G401 (cell line): ENCODE measurements at places on chromosomes 6 and 20. TPM values are rescaled to one million over a fixed set of nuclear protein-coding genes. Genes with fewer than 3 reads are reported as not detected.

DNA sequence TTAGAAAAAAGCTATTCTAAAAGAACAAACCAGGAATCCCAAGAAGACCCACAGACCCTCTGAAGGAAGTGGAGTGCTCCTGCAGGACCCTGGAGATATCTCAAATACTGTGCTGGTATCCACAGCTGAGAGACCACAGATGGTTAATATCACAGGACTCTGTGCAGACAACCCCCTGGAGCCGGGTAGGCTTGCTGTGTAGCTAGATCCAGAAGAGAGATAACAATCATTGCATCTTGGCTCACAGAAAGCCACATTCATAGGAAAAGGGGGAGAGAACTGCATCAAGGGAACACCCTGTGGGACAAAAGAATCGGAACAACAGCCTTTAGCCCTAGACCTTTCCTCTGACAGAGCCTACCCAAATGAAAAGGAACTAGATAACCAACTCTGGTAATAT lies 689.5 kb downstream of the PHF3 start:
- DNase-seq: no peak

DNA sequence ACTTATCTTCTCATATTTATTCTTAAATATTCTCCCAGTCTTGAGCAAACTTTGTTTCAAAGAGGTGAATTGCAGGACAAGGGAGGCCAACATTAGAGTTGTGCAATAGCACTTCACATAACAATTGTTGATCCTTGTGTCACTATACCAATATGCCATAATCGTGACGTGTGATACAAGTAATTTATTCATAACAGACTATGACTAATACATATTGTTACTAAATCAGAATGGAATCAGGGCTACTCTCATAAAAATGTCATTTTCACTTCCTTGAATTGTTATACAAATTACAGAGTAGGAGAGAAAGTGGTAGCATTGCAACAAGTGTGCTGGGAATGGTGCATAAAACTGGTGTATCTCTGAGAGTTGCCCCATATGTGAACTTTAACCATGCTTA lies 37.2 kb upstream of the PLCB1 start:
- DNase-seq: no peak

DNA sequence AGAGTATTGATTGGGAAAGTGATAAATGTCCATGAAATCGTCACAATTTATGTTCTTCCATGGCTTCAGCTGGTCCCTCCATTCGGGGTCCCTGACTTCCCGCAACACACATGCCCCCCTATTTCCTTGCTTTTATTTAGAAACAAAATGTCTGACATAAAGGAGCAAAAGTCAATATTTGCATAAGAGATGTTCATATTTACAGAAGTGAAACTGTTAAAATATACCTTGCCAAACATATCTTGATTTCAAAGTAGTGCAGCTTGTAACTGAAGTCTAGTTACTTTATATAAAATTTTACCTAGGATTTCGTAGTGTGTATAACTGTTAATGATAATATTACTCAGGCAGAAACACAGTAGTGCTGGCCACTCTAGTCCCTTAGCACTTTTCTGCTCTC lies 548.9 kb upstream of the ADGRB3 start:
- DNase-seq: no peak

DNA sequence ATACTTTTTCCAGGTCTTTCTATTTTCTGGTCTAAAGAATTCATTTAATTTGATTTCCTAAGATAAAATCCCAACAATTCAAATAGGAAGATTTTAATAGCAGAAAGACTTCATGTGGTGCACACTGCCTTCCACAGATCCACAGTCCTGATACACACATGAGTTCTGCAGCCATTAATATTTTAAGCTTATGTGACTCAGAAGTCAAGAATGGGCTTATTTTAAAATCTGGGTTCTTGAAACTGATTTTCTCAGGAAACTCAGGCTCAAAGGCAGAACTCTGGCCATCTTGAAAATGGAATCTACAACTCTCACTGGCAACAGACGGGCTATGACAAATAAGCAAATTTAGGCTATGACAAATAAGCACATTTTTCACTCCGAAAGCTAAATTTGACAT lies 88.2 kb downstream of the COL12A1 start:
- DNase-seq: no peak

GRCh38 chr6:98777762-98778161 lies 56.6 kb upstream of the POU3F2 start:
- DNase-seq: no peak

DNA sequence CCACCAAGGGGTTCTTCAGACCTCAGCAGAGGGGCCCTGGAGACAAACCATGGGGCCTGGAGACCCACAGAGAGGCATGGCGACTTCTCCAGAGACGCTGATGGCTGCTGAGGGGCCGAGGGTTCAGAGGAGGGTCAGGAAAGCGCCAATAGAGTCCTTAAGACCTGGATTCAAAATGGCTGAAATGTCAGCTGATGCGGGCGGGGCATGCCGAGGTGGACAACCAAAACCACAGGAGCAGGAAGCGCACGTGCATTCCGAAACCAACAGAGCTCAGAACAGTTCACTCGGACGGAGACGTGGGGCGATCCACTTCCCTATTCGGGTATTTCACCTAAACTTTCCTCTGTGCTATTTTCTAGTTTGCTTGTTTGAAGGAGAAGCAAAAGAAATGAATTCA lies 99.9 kb upstream of the RIN2 start:
- no peak for DNase-seq

- DNase-seq: no peak
Observed at GRCh38 chr20:36543184-36544133, 2.1 kb downstream of the MYL9 start.

DNA sequence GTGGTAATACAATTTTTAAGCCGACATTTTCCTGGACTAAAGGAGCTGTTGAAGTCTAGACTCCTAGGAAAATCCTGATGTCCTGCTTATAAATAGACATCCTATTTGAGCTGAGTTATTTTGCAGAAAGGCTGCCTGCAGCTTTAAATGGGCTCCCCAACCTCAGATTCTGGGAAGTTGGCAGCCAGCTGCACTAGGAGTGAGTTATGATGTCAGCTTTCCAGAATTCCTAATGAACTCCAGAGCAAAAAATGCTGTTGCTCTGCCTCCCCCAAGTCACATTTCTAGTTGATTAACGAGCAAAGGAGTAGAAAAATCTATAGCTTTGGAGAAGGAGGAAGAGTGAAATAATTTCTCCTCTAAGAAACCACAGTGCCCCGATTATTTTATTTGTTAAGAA lies 346.3 kb upstream of the SULF2 start:
- DNase-seq: no peak

GRCh38 chr6:53203483-53203882 lies 54.8 kb upstream of the GCM1 start:
- no peak for DNase-seq

GRCh38 chr20:54848984-54849538 lies 373.7 kb downstream of the DOK5 start:
- DNase-seq: no peak

GRCh38 chr6:7528565-7528964 lies 12.9 kb upstream of the DSP start:
- DNase-seq: no peak

- DNase-seq: no peak
Observed at GRCh38 chr6:75489025-75489424, 4.6 kb downstream of the FILIP1 start.

GRCh38 chr6:134282816-134283215 lies 35.1 kb downstream of the SGK1 start:
- DNase-seq: no peak

DNA sequence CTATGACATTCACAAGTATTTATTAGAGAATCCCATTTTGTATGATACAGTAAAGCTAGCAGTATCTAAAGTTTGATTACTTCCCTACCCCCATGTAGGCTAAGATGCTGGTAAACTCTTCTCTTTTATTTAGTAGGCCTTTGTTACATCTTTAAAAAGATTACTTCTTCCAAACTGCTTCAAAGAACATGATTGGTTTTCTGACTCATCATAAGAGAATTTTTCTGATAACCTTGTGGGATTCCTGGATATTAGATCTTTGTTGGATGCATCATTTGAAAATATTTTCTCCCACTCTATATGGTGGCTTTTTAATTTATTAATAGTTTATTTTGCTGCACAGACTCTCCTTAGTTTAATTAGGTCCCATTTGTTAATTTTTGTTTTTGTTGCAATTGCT lies 898.3 kb upstream of the ADGRB3 start:
- no peak for DNase-seq

- no peak for DNase-seq
Observed at GRCh38 chr6:159084493-159085091, 39.8 kb upstream of the TAGAP start.

- no peak for DNase-seq
Observed at GRCh38 chr20:37567331-37567665, 39.6 kb upstream of the BLCAP start.

DNA sequence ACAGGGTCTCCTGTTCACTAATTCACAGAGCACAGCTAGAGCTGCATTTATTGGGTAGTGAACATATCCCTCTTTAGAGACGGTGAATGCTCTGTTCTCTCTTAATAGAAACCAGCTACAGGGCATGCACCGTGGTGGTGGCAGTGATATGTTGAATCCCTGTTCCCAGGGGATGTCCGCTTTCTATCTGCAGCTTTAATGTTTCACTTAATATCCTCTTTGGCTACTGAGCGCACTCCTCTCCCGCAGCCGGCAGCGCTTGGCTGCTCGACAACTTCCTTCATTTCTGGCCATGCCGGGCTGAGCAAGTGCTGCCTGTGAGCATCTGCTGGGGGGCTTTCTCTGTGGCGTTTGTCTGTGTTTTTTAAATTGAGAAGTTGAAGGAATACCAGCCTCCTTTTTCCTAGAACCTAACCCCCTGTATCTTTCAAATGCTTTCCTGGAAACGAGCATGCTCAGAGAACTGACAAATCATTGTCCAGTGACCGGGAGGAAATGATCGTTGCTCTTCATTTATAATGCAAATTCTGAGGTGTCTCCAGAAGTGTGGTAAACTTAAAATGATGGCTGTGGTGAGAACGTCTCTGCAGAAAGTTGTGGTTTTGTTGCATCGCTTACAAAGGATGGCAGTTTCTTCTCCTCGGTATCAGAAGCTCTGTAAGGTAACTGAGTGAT lies 297.9 kb downstream of the UTRN start:
- no peak for DNase-seq

DNA sequence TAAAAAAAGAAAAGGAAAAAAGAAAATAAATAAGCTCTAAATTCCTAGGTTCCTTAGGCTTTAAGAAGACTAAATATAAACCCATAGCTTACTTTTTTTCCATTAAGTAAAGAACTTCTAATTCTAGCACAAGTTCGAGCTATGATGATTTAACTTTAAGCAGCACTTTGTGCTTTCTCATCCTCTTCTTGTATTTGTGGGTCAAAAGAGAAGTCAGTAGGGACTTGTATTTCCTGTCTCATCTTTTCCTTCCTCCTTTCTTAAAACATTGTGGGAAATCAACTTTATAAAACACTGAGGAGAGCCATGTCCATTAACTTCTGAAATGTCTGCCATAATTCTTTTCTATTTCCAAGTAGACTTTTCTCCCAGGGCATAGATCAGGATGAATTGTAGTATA lies 637.7 kb upstream of the CITED2 start:
- DNase-seq: no peak

DNA sequence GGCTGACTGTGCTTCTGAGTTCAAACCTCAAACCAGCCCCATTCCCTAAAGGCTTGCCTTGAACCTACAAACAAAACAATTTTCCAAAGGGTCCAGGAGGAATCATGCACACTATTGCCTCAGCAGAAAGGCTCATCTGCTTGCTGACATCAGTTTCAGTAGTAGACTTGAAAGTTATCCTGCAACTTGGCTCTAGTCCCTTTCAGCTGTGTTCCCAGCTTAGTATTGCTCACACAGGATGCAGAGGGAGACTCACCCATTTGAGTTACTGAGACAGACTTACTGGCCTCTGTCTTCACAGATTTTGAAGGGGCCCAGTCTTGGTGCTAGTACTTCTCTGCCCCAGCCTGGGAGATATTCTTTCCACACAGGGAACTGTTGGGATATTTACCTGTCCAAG lies 38.5 kb upstream of the TFB1M start:
- no peak for DNase-seq

GRCh38 chr6:139758209-139758611 lies 383.8 kb upstream of the CITED2 start:
- no peak for DNase-seq

- no peak for DNase-seq
Observed at GRCh38 chr6:128118401-128118800, 217.5 kb upstream of the THEMIS start.

GRCh38 chr6:167588181-167588919 lies 238.4 kb upstream of the AFDN start:
- DNase-seq: no peak

GRCh38 chr6:40623932-40624331 lies 36.8 kb upstream of the LRFN2 start:
- DNase-seq: no peak

DNA sequence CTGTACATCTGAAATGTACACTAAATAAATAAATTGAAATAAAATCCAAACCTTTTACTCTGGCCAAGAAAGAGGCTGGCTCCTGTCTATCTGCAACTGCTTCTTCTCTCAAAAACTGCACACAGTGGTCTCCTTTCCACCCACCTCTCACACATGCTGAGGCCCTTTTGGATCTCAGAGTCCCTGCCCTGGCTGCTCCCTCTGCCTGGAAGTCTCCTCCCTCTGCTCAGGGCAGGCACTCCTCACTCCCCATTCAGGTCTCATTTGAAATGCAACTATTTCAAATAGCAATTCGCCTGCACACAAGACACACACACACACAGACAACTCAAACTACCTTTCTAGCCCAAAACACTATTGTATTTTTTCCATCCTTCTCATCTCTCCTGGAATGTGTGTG lies 348.8 kb downstream of the PKHD1 start:
- DNase-seq: no peak

Gene SAMD3
- not detected in 2 replicates for total RNA-seq

Gene CRISP2
- total RNA-seq: not detected in 2 replicates

Gene EEF1A2
- 47.5 and 58.1 TPM in 2 replicates for total RNA-seq

Gene DTNBP1
- 5.4 TPM in 2 replicates for total RNA-seq

Gene ZSCAN16
- not detected in 2 replicates for total RNA-seq

Gene BTN1A1
- 0.06 TPM in 1 of 2 replicates, not detected in the other for total RNA-seq

Gene CD93
- not detected in 2 replicates for total RNA-seq

Gene C20orf141
- total RNA-seq: not detected in 2 replicates

Gene PRICKLE4
- 7.7 TPM in 1 of 2 replicates, not detected in the other for total RNA-seq

Gene PDYN
- not detected in 2 replicates for total RNA-seq

Gene F13A1
- not detected in 2 replicates for total RNA-seq

Gene SMOC2
- 0.20 and 1.1 TPM in 2 replicates for total RNA-seq

Gene HLA-DRB5
- total RNA-seq: not detected in 2 replicates

Gene THEMIS
- not detected in 2 replicates for total RNA-seq
